Inflammatory macrophage treated with lipopolysaccharide for 4 hours (primary cell): ENCODE measurements at places on chromosomes 4 and X.

DNA sequence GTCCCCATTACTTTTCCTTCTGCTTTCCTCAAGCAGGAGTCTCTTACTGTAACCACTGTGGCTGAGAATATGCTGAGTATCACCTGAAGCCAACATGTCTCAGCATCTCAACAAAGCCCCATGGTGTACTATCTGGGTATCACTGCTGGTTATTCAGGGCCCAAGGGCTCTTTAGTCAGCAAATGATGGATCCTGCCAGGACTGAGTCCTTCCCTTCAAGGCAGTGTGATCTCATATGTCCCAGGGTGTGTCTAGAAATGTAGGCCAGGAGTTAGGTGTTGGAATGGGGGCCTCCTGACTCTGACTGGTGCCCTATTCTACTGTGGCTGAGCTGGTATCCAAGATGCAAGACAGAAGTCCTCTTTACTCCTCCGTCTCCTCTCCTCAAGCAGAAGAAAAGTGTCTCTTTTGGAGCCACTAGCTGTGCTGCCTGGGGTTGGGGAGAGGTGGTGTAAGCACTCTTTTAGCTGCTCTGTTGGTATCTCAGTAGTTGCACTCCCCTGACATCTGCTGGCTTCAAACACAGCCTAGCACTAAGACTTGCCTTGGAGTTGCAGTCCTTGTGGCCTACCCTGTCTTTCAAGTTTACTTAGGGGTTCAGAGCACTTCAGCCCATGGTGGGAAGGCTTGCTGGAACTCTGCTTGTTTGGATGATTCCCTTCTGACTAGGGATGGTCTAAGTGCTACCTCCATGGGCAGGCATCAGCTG is 28.6 kb downstream of the OCIAD2 start:
- no peak for DNase-seq

DNA sequence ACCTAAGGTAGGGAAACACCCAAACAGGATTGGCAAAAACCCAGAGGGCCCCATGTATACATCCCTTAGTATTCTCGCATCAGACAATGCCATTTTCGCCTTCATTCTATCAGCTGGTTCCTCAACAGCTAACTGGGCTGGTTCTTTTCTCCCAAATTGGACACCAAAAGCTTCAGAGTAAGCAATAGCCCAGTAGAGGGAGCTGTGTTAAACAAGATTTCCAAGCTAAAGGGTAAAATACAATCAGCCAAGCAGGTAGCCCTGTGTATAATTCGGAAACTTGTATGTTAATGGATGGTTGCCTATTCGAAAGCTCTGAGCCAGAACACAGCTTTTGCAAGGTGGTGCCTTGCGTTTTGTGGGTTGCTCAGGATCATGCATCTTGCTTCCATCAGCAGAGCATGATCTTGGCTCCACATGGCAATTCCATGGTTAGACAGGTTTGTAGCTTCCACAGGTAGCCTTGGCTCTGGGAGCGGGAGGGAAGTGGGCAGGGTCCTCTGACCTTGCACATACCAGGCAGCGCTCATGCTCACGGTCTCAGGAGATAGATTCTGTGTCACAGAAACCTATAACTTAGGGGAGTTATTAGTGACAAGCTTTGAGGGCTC is 115.2 kb upstream of the LNX1 start:
- DNase-seq = peak; percentile 44

GRCh38 chrX:2933125-2933900 is 4.2 kb upstream of the ARSD start:
- peak; percentile 4 for DNase-seq

- DNase-seq = no peak
Observed at GRCh38 chr4:25654031-25654970, 1.4 kb upstream of the SLC34A2 start.

- no peak for DNase-seq
Observed at GRCh38 chr4:153064571-153064970, 128.4 kb downstream of the FHDC1 start.
